NCI-H1105 treated with DMSO at 0.1 percent for 48 hours (cell line): ENCODE measurements at places on chromosomes 3 and 15.

DNA sequence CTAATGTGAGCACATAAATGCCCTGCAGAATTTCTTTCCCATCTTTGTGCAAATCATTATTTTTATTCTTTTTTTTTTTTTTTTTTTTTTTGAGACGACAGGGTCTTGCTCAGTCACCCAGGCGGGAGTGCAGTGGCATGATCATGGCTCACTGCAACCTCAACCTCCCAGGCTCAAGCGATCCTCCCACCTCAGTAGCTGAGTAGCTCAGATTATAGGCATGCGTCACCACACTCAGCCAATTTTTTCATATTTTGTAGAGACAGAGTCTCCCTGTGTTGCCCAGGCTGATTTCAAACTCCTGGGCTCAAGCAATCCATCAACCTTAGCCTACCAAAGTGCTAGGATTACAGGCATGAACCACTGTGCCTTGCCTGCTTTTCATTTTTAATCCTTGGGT is 22.9 kb downstream of the DAG1 start:
- DNase-seq = no peak

DNA sequence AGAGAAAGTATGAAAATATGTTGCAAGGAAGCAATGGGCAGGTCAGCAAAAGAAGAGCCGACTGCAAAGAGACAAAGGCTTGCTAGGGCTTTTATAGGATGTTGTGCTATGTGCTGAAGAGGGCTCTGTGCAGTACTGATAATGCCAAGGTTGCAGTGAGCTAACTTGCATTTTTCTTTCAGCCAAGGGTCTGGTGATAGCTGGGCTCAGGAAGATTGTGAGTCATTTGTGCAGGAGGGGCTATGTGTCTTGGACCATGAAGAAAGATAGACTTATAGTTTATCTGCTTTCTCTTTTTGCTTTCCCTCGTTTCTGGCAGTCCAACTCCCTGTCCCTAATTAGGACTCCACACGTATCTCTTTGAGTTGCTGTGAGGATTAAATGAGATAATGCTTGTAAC is 64.5 kb upstream of the LRIG1 start:
- DNase-seq = no peak

GRCh38 chr3:196662711-196663571 is 23.4 kb downstream of the NRROS start:
- DNase-seq = no peak

DNA sequence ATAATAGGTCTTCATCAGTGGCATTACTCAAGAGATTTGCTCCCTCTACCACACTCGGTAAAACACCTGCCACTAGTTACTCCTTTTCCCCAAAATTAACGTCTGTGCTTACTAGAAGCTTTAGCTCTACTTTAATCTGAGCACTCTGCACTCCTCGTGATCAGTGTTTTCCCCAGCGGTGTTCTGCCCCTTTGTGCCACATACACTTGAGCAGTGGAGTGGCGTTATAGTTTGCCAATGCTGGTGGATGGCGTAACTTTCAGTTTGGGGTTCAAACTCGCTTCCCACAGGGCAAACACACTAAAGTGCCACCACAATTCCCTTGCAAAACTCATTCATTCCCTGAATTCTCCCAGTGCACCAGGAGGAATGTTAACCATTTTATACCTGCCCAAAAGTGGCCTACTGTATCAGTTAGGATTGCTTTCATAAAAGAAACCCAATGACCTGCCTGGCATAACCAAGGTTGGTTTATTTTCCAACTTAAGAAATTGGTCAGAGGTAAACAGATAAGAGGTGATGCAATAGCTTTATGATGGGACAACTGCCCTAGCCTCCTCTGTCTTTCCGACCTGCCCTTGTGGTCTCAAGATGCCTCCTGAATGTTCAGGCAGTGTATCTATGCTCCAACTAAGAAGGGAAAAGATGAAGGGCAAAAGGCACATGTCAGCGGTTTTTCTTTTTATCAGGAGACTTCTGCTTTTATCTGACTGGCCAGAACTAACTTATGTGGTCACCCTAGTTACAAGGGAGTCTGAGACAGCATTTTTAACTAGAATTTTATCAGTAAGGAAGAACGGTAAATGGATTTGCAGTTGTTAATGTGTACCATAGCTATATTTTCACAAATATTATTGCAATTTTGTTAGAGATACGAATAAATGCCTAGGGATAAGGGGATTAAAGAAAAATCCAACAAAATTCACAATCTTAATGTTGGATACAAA is 83.9 kb downstream of the FSIP1 start:
- no peak for DNase-seq

GRCh38 chr3:50238549-50239026 is 2.6 kb downstream of the GNAI2 start:
- no peak for DNase-seq

- no peak for DNase-seq
These were observed 759 bp downstream of the GALNT15 start for GRCh38 chr3:16174976-16175901.

DNA sequence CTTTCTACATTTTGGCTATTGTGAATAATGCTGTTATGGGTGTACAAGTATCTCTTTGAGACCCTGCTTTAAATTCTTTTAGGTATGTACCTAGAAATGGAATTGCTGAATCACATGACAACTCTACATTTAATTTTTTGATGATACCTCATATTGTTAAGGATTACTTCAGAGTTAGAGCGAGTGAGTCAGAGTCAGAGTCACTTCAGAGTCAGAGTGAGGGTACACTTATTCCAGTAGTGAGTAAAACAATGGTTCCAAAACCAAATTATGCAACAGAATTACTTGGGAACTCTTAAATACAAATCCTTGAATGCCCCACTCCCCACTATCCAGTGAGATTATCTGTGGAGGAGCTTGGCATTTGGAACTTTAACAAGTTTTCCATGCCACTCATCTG is 50.3 kb upstream of the SNRK start:
- DNase-seq = no peak

- DNase-seq = no peak
These were observed 39.3 kb upstream of the HDC start for GRCh38 chr15:50304836-50305235.

- DNase-seq = no peak
These were observed 39.6 kb upstream of the FAM98B start for GRCh38 chr15:38414357-38414756.

DNA sequence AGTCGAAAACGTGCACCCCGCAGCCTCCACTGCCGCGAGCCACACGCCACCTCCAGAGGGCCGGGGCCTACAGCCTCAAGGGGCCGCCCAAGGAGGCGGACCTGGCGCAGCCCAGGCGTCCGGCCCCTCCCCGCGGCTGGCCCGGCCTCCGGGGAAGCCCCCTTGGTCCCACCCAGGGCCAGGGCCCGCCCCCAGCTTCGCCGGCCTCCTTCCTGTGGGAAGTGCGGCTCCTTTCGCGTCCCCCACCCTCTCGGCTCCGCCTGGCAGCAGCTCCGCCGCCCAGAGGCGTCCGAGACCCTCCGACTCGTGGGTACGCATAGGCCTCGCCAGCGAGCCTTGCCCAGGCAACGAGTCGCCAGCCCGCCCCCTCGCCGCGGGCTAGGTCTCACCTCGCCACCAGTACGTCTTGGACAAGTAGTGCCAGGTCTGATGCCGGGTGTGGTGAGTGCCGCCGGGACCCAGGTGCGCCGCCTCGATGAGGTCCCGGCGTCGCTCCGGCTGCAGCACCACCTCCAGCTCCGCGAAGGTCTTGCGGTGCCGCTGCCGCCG is 642 bp downstream of the ZBTB11 start:
- no peak for DNase-seq

DNA sequence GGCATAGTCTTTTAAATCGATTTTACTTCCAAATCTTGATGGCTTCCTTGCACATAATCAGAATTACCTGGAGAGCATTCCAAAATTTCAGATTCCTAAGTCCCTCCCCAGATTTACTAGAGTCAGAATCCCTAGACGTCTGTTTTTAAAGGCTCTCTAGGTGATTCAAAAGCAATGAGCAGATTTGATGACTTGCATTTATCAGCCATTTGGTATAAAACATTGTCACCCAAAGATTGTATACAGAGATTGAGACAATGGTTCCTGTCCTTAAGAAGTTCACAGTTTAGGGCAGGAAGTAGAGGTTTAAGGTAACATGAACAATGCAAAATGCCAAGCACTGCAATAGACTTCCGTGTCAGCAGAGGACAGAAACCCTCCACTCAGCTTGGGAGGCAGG is 2.6 kb upstream of the PYGO1 start:
- no peak for DNase-seq

- DNase-seq = no peak
These were observed 14.5 kb upstream of the CCR1 start for GRCh38 chr3:46222435-46223161.

DNA sequence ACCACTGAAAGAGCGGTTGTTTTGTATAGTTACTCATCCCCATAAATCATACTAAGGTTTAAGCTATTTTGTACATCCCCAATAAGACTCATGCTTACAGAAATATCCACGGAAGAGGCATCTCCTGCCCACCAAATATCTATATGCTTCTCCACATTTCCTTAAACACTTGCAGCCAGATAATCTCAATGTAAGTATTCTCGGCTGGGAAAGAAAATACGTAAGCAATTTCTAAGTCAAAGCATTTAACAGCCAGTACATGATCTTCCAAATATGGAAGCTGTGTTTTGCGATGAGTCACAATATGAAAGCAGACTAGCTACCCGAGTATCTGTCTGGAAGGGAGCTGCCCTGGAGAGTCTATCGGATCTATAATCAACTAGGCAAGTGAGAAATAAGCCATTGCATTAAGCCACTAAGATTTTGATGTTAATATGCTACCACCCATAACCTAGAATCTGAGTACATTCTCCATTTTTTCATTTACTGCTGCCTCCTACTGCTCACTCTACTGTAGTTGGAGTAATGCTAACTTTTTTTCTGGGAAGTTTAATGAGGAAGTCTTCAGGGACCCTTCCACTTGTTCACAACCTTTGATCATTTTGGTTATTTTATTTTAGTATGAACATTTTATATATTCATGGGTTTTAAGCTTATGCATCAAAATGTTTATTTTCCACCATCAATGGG is 26.9 kb upstream of the ZMAT3 start:
- no peak for DNase-seq

GRCh38 chr3:13655061-13655913 is 106.4 kb downstream of the FBLN2 start:
- no peak for DNase-seq

DNA sequence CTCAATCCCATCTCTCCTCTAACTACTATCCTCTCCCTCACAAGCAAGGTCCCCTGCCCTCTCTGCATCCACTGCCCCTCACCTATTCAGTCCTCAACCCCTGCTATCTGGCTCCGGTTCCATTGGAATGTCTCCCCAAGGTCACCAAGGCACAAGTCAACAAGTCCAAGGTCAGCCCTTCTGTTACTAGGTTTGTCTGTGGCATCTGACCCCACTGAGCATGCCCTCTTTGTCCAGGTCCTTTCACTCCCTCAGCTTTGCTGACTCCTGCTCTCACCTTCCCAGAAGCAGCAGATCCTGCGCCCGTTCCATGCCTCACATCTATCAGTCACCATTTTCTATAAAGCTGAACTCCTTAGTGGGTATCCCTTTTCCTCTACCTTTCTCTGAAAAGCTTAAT is 8.3 kb upstream of the SEMA7A start:
- DNase-seq = no peak

DNA sequence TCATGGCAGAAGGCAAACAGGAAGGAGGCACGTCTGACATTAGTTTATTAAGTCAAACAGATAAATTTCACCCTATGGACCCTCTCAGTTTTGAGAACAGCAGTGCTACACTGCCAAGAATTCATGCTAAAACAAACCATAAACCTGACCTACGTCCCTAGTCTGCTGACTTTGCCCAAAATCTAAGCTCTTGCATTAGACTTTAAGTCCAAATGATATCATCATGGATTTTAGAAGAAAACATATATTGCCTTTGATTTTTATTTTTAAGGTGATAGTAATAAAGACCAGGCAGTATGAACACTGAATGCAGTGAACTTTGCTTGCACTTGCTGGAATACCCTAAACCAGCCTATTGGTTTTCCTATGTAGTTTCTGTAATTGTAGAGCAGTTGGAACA is 79.6 kb upstream of the GADL1 start:
- no peak for DNase-seq

GRCh38 chr15:101169495-101170071 is 82.3 kb downstream of the CHSY1 start:
- DNase-seq = no peak

DNA sequence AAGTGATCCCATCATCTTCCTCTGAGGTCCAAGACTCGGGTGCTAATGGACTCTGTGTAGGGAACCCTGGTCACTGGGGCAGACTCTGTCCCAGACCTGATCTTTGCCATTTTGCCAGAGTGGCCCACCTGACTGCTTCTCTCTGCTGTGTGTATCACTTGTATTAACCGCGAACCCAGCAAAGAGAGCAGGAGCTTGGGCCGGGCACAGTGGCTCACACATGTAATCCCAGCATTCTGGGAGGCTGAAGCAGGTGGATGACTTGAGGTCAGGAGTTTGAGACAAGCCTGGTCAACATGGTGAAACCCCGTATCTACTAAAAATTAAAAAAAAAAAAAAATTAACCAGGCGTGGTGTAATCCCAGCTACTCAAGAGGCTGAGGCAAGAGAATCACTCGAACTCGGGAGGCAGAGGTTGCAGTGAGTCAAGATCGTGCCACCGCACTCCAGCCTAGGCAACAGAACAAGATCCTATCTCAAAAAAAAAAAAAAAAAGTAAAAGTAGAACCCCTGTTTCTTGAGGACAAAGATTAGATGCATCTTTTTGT is 32.9 kb upstream of the CYP11A1 start:
- no peak for DNase-seq

DNA sequence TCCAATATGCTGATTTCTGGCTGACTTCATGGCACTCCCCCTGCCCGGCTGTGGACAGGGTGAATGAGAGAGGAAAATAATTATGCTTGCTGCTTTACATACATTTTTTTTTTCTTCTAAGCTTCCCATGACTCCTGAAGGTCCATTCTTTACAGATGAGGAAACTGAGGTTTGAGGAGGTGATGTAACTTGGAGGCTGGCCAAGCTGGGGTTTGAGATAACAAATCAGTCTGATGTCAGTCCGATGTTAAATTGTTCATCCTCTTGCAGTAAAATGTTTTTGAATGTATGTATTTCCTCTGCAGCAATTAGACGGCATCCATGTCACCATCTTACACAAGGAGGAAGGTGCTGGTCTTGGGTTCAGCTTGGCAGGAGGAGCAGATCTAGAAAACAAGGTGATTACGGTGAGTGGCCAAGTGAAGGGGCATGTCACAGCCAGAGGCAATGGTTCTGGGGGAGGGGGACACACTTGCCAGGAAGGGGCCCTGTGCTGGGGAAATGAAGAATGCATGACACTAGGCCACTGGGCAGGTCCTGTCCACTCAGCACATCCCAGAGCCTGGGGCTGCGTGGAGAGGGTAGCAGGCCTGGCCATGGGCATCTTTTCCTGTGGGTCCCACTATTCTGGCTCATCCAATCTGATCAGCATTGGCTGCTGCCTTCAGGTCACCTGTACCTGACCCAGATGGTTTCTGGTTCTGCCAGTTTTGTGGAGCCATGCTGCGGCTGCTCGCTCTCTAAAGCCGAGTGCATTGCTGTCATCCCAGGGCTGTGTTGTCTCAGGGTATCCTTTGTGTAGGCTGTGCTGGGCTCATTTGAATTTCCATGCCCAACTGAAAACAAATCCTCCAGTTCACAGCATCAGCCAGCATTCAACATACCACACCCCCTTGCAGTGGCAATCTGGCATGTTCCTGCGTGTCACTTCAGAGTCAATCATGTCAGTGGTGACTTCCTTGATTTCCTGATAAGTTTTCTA is 20.4 kb downstream of the STARD5 start:
- no peak for DNase-seq

GRCh38 chr3:16136055-16136454 is 38.4 kb upstream of the GALNT15 start:
- no peak for DNase-seq

- DNase-seq = no peak
These were observed 239.8 kb downstream of the ITPR1 start for GRCh38 chr3:4732925-4733324.

GRCh38 chr3:65776494-65776893 is 262.2 kb downstream of the MAGI1 start:
- no peak for DNase-seq
